ENCODE measurements at places on chromosomes 3 and 15. TPM values are rescaled to one million over a fixed set of nuclear protein-coding genes. Genes with fewer than 3 reads are reported as not detected.

DNA sequence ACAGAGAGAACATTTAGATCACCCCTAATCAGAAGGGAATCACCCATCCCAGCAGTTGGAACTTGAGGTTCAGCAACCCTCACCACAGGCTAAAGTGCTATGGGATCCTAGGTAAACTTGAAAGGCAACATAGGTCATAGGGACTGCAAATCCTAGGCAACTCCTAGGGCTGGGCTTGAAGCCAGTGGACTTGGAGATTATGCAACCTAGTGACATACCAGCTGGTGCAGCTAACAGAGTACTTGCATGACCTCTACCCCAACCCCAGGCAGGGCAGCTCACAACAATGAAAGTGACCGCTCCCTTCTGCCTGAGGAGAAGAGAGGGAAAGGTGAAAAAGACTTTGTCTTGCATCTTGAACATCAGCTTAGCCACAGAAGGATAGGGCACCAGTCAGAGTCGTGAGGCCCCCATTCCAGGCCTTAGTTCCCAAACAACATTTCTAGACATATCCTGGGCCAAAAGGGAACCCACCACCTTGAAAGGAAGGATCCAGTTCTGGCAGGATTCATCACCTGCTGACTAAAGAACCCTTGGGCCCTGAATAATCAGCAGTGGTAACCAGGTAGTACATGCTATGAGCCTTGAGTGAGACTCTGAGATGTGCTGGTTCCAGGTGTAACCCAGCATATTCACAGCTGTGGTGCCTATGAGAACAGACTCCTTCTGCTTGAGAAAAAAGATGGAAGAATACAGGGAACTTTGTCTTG is 37.6 kb upstream of the FBN1 start:
- no peak for DNase-seq

- no peak for DNase-seq
Observed at GRCh38 chr15:90650956-90651689, 66.0 kb upstream of the BLM start.

DNA sequence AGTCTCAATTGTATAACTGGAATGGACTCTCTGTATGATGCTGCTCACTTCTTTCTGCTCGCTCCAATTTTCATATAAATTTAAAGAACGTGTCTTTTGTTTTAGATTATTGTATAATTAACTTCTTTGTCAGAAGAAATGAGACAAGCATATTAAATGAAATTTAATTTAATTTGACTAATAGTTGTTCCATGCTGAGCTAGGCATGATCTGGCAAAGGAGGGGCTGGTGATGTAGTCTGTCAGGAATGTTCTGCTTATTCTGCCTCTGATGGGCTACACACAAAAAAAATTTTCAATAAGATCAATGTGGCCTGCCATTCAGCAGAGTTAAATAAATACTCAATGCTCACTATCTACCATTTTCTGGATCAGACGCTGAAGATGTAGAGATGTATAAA is 208.4 kb upstream of the CD96 start:
- no peak for DNase-seq

DNA sequence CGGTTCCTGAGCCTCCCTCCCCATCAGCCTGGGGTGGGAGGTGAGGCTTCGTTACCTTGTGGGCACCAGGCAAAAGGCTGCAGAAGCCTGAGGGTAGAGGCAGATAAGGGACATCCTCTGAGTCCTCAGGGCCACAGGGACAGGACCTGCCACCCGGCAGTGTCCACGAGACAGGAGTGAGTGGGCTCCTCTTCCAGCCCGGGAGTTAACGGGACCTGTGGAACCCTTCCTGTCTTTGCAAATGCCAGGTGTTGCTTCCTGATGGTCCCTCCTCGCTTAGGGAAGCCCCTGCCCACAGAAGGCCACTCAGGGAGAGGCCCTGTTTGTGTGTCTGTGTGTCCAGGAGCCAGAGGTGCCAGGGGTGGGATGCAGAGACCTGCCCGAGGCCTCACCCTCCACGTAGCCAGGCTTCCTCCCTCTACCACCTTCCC is 111.1 kb upstream of the ALDH1A3 start:
- DNase-seq = no peak

DNA sequence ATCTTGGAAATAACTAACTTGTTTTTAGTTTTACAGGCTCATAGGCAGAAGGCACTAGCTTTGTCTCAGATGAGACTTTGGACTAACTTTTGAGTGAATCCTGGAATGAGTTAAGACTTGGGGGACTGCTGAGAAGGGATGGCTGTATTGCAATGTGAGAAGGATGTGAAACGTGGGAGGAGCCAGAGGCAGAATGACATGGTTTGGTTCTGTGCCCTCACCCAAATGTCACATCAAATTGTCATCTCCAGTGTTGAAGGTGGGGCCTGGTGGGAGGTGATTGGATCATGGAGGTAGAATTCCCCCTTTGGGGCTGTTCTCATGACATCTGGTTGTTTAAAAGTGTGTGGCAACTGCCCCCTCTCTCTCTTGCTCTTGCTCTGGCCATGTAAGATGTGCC is 28.8 kb upstream of the CCDC50 start:
- no peak for DNase-seq

GRCh38 chr3:160709477-160710182 is 32.7 kb downstream of the ARL14 start:
- DNase-seq = no peak

GRCh38 chr3:194032828-194033435 is 103.0 kb upstream of the HES1 start:
- DNase-seq = no peak

GRCh38 chr15:42148808-42149492 is 7.5 kb downstream of the PLA2G4F start:
- no peak for DNase-seq

FBXO40 gene
- total RNA-seq = 0.10 TPM

MYLK gene
- total RNA-seq = 40.5 TPM

FAM107A gene
- 15.2 TPM for total RNA-seq

HOMER2 gene
- 36.0 TPM for total RNA-seq

GTPBP8 gene
- total RNA-seq = 18.5 TPM

Measured in spinal cord (tissue), 10 donors.